ENCODE measurements at places on chromosomes 7 and 10.

- DNase-seq = peak; percentile 63
Measured at GRCh38 chr7:121081327-121081936, 92.9 kb downstream of the CPED1 start.

GRCh38 chr7:66731986-66732385 is 8.5 kb upstream of the RABGEF1 start:
- DNase-seq = no peak

- DNase-seq = no peak
Measured at GRCh38 chr10:46098386-46098785, 52.3 kb upstream of the MSMB start.

- DNase-seq = no peak
Measured at GRCh38 chr10:99115703-99116102, 119.9 kb downstream of the HPSE2 start.

DNA sequence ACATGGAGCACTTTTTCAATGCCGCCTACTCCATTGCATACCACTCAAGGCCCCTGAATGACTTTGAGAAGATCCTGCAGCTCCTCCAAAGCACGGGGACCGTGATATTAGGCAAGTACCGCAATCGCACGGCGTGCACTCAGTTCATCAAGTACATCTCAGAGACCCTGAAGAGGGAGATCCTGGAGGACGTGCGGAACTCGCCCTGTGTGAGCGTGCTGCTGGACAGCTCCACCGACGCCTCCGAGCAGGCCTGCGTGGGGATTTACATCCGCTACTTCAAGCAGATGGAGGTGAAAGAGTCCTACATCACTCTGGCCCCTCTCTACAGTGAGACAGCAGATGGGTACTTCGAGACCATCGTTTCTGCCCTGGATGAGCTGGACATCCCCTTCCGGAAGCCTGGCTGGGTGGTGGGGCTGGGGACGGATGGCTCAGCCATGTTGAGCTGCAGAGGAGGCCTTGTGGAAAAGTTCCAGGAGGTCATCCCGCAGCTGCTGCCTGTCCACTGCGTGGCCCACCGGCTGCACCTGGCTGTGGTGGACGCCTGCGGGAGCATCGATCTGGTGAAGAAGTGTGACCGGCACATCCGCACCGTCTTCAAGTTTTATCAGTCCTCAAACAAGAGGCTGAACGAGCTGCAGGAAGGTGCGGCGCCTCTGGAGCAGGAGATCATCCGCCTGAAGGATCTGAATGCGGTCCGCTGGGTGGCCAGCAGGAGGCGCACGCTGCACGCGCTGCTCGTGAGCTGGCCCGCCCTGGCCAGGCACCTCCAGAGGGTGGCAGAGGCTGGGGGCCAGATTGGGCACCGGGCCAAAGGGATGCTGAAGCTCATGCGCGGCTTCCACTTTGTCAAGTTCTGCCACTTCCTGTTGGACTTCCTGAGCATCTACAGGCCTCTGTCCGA is 12.7 kb upstream of the ATP6V0E2 start:
- no peak for DNase-seq

Data from GM04503 (cell line).